Stomach (tissue), 19 donors: ENCODE measurements at places on chromosomes 16 and 17. TPM values are rescaled to one million over a fixed set of nuclear protein-coding genes. Genes with fewer than 3 reads are reported as not detected.

The IL17C gene
- not detected for total RNA-seq

The CCDC92B gene
- 1.7 TPM for total RNA-seq

The PNMT gene
- total RNA-seq, result 0.45 TPM

DNA sequence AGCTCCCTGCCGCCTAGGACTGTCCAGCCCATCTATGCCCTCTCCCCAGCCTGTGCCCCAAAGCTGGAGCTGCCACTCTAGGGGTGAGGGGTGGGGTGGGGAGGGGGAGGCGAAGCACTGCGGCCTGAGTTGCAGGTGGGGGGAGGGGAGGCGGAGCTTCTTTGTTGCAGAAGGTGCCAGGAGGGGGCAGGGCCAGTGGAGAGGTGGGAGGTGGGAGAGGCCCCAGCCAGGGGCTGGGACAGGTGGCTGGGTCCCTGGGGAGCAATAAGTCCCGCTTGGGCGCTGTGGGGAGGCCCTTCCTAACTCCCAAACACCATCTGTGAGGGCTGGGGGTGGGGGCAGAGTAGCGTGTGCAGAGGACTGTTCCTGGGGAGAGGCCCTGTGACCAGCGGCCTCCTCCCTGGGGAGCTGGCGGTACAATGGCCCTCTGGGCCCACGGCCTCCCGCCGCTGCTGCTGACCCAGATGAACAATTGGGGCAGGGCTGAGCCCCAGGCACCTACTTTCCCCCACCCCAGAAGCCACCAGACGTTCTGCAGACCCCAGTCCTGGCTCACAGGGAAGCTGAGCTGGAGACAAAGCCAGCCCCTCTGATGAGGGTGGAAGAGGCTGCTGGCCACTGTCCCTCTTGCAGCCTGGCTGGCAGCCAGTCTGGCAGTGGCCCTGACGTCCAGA, 2.2 kb upstream of the NTN3 start:
- no peak overlapping the region for H3K27ac ChIP-seq
- peaks cover 73% of the 10 kb centered on the region for H3K27me3 ChIP-seq
- H3K4me1 ChIP-seq, result peaks cover 37% of the 10 kb centered on the region
- H3K4me3 ChIP-seq, result no peak overlapping the region
- no peaks in the 10 kb centered on the region for H3K36me3 ChIP-seq
- no peak for DNase-seq

DNA sequence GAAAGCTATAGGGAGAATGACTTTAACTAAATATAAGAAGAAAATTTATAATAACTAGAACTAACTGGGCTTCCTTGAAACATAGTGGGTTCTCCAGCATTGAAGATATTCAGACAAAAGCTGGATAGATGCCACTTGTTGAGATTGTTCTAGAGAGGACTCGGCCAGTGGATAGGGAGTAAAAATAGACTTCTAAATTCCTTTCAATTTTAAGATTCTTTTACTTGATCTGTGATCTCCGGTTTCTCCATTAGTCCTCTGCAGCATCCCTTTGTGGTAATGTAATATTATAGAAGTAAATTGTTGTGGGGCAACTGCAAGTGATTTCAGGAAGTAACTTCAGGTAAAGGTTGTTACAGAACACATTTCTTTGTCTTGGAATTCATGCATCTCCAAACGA, 10.3 kb upstream of the RARA start:
- H3K27ac ChIP-seq, result no peak overlapping the region
- no peak overlapping the region for H3K4me3 ChIP-seq
- no peak for DNase-seq
- H3K4me1 ChIP-seq, result peaks cover 10% of the 10 kb centered on the region
- no peaks in the 10 kb centered on the region for H3K27me3 ChIP-seq
